ENCODE measurements at places on chromosomes 5 and 9.

DNA sequence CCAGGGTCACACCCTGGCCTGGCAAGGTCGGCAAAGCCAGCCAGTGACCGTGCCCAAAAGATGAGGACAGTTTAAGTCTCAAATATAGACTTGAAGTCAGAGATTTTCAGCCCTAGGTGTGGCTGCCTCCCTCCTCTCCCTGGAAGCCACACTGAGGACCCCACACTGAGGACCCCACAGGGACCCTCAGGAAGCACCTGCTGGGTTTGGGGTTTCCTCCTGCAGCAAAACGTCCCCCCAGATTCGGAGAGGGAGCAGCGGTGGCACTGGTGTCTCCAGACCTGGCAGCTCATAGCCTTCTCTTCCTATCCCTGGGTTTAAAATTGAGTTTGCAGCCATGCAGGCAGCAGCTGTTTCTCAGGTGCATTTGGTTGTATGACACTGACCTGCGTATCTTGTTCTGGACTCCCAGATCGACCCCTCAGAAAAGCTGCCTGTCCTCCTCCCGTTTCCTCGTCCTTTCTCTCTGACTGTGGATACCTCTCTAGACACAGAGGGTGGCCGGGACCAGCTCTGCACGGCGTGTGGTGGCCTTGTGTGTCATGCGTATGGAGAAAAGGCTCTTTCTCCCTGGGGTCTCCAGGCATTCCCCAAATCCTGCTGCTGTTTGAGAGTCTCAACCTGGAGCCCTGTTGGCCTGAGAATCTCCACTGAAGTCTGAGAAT is 36.6 kb downstream of the MRPL36 start:
- no peak for DNase-seq

- no peak for DNase-seq
These were observed 279.4 kb downstream of the HINT1 start for GRCh38 chr5:130885691-130886090.

DNA sequence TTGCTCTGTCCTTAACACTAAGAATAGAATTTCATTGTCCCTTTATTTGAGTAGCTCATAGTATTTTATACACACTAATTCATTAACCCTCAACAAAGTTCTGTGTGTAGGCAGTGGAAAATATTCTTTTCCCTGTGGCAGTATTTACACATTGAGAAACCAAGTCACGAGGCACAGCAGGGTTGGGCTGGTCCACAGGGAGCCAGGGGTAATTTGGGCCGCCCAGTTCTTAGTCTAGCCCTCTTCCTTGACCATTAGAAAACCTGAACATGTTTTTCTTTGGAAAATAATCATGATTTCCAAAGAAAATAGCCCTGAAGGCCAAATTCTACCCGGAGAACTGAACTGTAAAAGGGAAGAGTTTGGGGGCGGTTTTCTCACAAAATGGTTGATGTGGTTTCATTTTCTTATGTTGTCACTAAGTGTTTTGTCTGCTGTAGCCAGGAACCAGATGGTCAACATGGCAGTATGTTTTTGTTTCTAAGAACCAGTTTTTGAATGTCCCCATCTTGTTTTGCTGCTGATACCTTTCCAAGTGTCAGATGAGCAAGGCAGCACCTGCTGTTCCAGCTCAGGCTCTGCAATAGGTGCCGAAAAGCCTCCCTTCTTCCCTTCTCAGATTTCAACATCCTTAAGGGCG is 29.6 kb downstream of the ARHGEF28 start:
- no peak for DNase-seq

GRCh38 chr5:136236479-136237083 is 43.6 kb upstream of the SMIM32 start:
- DNase-seq: no peak

GRCh38 chr5:27598576-27598975 is 560.2 kb upstream of the CDH9 start:
- no peak for DNase-seq

DNA sequence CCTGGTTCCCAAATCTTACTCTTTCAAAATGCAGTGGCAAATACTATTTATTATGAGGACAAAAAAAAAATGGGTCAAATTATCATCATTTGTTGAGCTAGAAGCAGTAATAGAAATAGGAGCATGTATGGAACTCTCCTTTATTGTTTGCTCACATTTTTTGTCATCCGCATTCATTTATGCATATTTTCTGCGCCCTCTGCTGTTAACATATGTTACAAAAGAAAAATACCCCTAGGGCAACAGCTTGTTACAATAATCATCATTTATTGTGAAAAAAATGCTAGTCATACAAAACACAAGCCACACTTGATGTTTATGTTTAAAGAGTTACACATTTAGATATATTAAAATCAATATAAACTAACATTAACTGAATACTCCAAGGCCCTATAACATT is 328.2 kb downstream of the TUSC1 start:
- DNase-seq: no peak

DNA sequence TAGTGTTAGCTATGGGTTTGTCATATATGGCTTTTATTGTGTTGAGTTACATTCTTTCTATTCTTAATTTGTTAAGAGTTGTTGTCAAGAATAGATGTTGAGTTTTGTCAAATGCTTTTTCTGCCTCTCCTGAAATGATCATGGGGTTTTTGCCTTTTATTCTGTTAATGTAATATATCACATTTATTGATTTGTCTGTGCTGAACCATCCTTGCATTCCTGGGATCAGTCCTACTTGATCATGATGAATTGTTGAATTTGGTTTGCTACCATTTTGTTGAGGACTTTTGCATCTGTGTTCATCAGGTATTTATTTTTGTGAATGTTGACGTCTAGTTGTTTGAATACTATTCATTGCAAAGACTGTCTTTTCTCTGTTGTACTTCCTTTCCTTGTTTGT is 23.9 kb downstream of the RIC1 start:
- DNase-seq: no peak

- DNase-seq: no peak
These were observed 53.8 kb downstream of the PDZD2 start for GRCh38 chr5:31692561-31693221.

DNA sequence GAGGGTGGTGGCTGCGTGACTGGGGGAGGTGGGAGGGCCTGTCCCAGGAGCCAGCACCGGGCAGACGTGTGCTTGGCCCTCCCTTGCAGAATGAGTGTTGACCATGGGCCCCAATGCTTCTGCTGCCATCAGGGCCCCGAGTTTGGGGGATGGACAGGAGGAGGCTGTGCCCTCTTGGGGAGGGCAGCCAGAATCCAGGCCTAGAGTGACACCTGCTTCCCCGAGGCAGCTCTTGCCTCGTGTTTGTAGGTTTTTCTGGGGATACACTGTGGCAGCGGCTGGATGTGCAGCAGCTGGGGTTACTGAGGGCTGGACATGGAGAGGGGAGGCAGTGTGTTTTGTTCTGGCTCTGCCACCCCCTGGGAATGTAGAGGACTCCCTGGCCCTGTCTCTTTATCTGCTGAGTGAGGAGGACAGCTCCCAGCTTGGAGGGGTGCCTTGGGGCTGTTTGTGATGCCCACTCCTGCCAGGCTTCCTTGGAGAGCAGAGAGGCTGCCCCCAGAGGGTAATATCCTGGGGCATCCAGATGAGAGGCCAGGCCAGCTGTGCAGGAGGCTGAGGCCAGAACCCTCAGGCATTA is 22.7 kb downstream of the WNK2 start:
- no peak for DNase-seq

DNA sequence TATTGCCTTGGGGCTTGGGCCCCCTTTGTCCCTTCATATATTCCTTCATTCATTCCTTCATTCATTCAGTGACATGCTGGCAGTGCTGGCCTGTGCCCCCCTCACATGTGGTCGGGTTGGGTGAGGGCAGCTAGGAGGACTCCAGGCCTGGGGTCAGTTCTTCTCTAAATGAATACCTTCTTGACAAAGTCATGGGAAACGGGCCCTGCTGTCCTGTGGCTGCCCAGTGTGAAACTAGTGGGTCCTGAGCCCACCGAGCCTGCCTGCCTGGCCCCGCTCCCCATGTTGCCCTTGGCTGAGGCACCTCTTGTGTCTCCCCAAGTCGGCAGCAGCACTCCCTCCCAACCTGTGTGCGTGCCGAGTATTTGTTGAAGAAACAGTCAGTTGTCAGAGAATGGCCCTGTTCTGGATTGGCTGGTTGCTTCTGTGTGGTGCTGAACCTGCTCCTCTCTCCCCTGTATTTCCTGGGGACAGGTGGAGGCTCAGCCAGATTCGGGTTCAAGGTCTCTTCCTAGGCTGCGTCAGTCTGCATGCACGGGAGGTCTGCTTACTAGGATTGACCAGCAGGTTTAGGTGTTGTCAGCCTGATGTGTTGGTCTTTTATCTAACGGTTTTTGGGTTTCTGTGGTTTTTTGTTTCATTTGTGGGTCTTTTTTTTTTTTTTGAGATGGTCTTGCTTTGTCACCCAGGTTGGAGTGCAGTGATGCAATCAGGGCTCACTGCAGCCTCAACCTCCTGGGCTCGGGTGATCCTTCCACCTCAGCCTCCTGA is 3.0 kb upstream of the CEL start:
- no peak for DNase-seq

GRCh38 chr9:115038178-115038577 is 79.8 kb downstream of the TNC start:
- DNase-seq: no peak

DNA sequence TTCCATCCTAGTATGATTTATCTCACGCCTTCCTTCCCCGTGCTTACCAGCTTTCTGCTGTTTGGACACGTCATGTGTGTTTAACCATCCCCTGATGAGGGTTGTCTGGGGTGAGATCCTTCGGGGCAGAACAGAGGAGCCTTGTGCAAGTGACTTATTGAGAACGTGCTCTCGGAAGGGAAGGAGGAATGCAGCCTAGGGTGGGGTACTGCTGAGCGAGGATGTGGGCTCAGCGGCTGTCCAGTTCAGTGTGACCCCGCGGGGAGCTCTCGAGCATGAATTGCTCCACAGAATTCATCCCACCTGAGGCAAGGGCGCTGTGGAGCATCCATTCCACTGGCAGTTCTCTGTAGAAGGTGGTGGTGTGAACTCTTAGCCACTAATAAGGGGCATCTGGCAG is 4.0 kb downstream of the MYOZ3 start:
- DNase-seq: no peak

DNA sequence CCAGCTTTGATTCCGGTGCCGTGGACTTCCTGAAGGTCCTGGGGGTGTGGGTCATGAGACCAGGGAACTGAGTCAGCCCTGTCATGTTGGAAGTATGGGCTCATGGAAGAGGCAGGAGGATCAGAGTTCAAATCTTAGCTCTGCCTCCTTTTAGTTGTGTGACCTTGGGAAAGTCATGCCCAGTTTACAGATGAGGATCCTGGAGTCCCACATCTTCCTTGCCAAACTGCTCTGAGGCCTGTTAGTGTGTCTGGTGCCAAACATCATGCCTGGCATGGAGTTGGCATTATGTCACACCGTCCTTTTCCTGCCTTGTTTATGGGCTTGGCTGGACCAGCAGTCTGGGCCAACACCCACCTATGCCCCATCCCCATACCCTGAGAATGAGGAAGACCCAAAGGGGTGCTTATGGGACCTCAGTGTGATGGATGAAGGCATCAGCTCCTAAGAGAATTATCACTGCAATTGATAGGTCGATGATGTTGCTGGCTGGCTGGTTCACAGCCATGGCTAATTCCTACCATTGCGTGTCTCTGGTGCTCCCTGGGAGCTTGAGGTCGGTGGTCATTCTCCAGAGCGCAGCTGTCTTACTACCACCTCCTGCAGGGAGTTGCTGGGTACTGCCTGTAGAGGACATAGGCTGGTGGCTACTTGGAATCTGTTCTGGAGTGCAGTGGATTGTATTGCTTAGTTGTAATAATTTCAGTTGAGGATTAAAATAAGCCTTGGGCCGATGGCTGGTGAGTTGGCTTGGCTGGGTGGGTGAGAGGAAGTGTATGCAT is 140.5 kb upstream of the PITX1 start:
- no peak for DNase-seq

GRCh38 chr5:141951332-141951781 is 6.6 kb downstream of the PCDH12 start:
- no peak for DNase-seq

- DNase-seq: no peak
These were observed 31.9 kb downstream of the ANKRD33B start for GRCh38 chr5:10595672-10596309.

DNA sequence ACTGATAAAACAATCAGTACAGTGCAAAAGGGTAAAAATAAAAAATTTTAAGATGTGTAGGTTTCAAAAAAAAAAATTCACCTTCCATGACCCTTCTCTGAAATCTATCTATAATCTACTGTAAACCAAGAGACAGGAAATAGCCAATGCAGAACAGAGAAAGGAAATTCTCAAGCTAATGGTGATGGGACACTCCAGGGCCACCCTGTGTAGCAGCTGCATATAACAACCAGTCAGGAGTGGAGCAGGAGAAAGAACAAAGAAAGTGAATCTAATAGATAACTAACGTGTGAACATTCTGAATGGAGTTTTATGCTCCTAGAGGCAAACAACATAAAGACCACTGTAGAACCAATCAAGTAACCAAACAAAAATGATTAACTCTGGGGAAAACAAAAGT is 16.6 kb downstream of the SPTLC1 start:
- no peak for DNase-seq

GRCh38 chr9:97985058-97985861 is 2.1 kb downstream of the ANP32B start:
- DNase-seq: peak; percentile 17

DNA sequence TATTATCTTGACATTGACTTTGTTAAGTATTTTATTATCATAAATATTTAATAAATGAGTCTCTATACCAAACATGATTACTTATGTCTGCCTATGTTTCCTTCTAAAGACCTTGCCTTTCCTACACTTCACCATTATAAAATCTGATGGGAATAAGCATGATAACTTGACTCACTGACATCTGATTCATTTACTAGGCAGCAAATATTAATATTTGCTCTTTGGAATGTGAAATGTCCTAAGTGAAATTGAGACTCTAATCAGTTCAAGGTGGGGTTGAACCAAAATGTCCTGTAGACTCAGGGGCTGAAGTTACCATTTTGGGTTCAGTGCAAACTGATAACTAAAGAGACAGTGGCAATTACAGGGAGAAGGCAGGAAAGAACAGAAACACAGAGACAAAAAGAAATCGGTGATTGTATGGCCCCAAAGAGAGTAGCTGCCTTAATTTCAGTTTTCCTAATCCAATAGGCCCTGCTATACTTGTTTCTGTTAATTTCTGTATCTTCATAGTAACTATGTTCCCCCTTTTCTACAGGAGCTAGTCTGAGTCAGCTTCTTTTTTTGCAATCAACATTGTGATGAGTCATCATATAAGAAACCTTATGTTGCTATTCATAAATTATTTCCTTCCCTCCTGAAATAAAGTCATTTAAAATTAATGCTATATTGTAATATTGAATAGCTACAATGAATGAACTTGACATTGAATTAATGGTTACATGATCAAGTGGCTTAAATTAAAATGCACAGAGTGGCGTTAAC is 296.8 kb downstream of the PDE4D start:
- no peak for DNase-seq

GRCh38 chr5:14142202-14142826 is 828 bp upstream of the TRIO start:
- DNase-seq: no peak

- no peak for DNase-seq
These were observed 23.2 kb upstream of the ADAMTS16 start for GRCh38 chr5:5116956-5117355.

GRCh38 chr5:173891308-173892116 is 3.4 kb downstream of the CPEB4 start:
- DNase-seq: no peak

Data from stimulated activated CD4-positive, alpha-beta T cell treated with anti-CD3 and anti-CD28 coated beads, Interleukin-15, amount 100 ng/mL, for 1 hour (primary cell).